ENCODE measurements at places on chromosomes 6 and 20. TPM values are rescaled to one million over a fixed set of nuclear protein-coding genes. Genes with fewer than 3 reads are reported as not detected.

Gene MOCS3
- 3.6 TPM for total RNA-seq

Gene PHF3
- 41.2 TPM for total RNA-seq

Gene ZBP1
- total RNA-seq = 0.26 TPM

Gene JPH2
- total RNA-seq = 5.6 TPM

Data from mesenteric fat pad (tissue), 1 donor.